ENCODE measurements at places on chromosomes 1 and 21.

GRCh38 chr1:43197343-43198127 lies 25.4 kb downstream of the CFAP57 start:
- no peak for DNase-seq

- DNase-seq = no peak
These were observed 167.9 kb downstream of the DYRK1A start for GRCh38 chr21:37534431-37534830.

- no peak for DNase-seq
These were observed 90.5 kb upstream of the TLR5 start for GRCh38 chr1:223233410-223234169.

GRCh38 chr1:15639931-15640330 lies 22.7 kb downstream of the DDI2 start:
- DNase-seq = no peak

GRCh38 chr1:65994223-65994622 lies 201.5 kb downstream of the PDE4B start:
- no peak for DNase-seq

- no peak for DNase-seq
These were observed 20.7 kb downstream of the GALNT2 start for GRCh38 chr1:230087717-230088105.

DNA sequence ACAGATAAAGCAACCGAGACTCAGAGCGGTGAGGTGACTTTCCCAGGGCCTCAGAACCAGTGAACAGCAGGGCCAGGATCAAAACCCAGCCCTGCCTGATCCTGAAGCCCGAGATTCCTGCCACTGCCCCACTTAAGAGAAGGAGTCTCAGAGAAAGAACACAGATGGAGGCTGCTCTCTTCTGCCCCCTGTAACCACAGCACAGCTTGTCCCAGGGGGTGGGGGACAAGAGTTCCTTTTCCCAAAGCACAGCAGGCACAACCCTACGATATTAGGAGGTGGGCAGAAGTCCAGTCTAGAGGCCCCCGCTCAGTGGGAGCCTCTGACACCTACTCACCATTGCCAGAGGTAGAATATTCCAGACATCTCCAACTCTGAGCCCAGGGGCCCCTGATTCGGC lies 24.0 kb upstream of the VWA5B1 start:
- no peak for DNase-seq

- DNase-seq = no peak
These were observed 74.0 kb downstream of the NPHP4 start for GRCh38 chr1:5918275-5918649.

GRCh38 chr1:41536361-41536802 lies 51.9 kb upstream of the EDN2 start:
- no peak for DNase-seq

- DNase-seq = no peak
These were observed 38.8 kb downstream of the TBX15 start for GRCh38 chr1:118949315-118949714.

- DNase-seq = no peak
These were observed 53.9 kb upstream of the TIAM1 start for GRCh38 chr21:31397939-31398338.

- DNase-seq = no peak
These were observed 81.8 kb upstream of the PLXNA2 start for GRCh38 chr1:208326033-208326432.

- no peak for DNase-seq
These were observed 1153.9 kb upstream of the NCAM2 start for GRCh38 chr21:19844334-19844733.

- DNase-seq = no peak
These were observed 45.5 kb upstream of the ECE1 start for GRCh38 chr1:21335750-21336224.

DNA sequence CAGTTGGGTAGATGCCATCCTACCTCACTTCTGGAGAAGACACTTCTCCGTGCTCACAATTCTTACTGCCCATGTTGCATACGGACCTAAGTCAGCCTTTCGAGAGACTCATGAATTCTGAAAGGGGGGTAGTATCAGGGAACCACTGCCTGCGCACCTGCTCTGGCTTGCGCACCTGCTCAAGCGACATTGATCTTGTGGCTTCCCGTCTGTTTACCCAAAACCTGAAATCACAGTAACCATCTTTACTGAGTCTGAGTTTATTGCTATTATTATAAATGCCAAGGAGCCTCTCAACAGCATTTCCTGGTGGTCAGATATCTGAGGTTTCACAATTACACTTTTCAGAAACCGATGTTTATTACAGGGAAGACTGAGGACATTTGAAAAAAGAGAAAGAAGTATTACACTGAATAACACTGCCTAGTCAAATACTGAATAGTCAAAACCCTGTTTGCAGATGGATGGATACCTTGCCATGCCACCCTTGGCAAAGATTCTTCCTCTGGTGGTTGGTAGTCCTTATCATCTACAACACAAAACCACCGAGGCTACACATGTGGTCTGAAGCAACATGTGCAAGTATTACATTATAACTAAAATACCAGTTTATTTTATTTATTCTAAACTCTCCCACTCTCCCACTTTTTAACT lies 208.7 kb downstream of the SIPA1L2 start:
- DNase-seq = no peak

DNA sequence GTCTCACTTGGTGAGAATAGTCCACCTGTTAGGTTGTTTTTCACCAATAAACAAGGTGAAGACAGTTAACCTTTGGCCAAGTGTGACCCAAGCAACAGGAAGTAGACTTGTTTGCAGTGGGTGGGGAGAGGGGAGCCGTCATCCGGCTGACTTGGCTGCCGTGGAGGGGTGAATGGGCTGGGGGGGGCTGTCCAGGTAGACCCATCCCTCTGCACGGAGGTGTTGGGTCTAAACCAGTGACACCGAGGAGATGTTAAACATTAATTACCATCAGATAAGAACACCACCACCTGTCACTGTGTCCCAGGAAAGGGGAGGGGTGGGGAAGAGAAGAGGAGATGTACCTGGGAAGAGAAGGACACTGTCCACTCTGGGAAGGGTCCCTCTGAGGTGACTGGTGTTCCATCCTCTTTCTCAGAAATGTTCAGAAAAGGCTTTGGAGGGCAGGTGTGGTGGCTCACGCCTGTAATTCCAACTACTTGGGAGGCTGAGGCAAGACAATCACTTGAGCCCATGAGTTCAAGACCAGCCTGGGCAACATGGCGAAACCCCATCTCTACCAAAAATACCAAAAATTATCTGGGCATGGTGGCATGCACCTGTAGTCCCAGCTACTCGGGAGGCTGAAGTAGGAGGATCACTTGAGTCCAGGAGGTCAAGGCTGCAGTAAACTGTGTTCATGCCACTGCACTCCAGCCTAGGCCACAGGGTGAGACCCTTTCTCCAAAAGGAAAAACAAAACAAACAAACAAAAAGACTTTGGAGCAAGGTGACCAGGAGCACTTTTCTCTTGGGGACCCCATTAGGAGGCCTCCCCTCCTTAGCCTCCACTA lies 6.7 kb upstream of the MYOM3 start:
- DNase-seq = no peak

DNA sequence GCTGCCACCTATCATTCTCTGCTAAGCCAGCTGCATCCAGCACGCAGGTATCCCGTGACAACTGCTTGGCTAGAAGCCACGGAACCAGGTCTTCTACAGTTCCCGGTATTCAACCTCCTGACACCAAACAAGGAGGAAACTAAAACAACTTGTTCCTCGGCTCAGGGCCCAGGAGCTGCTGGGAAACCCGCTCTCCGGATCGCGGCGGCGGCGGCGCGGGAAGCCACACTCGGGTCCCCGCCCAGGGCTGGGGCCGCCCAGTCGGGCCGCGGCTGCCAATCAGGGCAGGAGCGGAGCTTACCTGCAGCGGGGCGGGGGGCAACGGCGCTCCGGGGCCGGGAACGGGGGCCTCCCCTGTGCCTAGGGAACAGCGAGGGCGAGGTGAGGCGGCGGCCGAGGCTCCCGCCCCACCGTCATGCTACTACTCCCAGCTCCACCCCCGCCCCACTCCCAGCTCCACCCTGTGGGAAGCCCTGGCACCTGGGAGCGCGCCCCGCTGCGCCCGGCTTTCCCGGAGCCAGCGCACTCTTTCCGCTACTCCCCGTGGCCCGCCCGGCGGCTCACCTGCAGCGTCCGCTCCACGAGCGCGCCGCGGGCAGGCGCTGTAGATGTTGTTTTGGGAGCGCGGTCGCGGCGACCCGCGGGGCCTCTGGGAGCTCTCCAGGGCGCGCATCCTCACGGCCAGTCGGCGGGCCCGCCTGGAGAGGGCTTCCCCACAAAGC lies 12.1 kb downstream of the IL24 start:
- DNase-seq = no peak

GRCh38 chr1:186059752-186060151 lies 315.3 kb downstream of the TPR start:
- no peak for DNase-seq

GRCh38 chr1:172650474-172651193 lies 8.3 kb upstream of the FASLG start:
- DNase-seq = no peak

DNA sequence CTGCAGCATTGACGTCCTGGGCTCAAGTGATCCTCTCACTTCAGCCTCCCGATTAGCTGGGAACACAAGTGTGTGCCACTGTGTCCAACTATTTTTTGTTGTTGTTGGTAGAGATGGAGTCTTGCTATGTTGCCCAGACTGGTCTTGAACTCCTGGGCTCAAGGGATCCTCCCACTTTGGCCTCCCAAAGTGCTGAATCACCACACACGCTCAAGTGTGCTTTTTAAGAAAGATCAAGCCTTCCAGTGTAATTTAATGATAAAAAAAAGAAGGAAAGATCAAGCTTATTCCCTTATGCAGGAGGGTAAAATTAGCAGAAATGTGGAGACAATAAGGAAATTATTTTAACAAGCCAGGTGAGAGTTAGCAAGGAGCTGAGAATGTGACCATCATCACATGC lies 61.1 kb upstream of the SERBP1 start:
- DNase-seq = no peak

DNA sequence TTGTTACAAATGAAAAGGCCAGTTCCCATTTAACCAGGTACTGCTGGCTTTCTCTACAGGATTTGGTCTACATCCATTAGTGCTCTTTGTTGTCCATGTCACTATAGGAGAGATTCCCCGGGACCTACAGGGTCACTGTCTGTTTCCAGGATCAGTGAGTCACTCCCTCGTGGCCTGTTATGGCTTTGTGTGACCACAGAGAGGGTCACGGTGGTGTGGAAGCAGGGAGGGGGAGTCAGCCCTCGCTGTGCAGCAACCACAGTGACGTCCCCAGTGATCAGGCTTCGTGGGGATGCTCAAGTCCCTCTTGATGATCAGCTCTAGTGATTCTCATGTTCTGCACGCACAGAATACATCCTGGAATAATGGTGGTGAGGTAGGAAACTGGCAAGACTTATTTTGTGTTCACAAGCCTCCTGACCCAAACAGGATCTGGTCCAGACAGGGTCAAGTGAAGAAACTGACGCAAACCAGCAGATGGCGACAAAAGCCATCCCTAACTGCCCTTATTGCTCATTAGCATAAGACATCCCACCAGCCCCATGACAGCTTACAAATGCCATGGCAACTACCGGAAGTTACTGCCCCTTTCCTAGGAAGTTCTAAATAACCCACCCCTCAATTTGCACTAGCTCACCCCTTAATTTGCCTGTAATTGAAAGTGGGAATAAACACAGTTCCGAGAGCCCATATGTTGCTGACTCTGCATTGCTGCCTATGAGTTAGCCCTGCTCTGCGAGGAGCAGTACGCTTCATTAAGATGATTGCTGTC lies 98.5 kb downstream of the DISC1 start:
- DNase-seq = no peak

DNA sequence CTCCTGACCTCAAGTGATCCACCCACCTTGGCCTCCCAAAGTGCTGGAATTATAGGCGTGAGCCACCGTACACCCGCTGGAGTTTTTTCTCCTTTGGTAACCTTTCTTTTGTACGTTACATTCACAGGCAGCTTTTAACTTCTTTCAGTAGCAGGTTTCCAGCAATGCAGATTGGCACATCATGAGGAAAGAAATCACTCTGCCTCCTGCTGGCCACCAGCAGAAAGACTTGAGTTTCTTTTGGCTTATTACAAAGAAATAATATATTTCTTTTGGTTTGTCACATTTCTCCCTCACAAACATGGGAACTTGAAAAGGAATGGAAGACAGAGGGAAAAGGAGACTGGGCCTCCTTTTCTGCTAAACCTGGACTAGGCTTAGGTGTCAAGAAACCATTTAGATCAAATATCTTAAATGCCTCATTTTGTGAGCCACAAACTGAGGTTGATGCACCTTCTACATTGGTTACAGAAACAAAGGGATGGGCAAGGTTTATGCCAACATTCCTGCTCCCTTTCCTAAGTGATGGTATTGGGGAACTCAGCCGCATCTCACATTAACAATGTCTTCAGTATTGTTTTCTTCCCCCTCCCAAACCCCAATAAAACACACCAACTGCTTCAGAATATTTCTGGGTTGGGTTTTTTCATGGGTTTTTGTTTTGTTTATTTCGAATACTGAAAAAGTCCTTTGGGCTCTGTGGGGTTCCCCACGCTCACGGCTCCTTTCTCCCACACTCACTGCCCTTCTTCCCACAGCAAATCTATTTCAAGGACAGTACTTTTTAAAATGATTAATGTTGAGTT lies 7.7 kb downstream of the ENSA start:
- DNase-seq = peak; percentile 84

GRCh38 chr1:193070942-193071341 lies 11.5 kb downstream of the RO60 start:
- DNase-seq = no peak

- DNase-seq = no peak
These were observed 4.4 kb downstream of the CHIT1 start for GRCh38 chr1:203225071-203225470.

GRCh38 chr1:58901008-58901407 lies 117.2 kb upstream of the JUN start:
- DNase-seq = no peak

- no peak for DNase-seq
These were observed 4.3 kb downstream of the RBM34 start for GRCh38 chr1:235156740-235157139.

- no peak for DNase-seq
These were observed 34.0 kb downstream of the CHAF1B start for GRCh38 chr21:36419241-36419640.

GRCh38 chr1:84000954-84001495 lies 2.1 kb upstream of the TTLL7 start:
- DNase-seq = no peak

GRCh38 chr1:244050835-244051444 lies at the start of gene ZBTB18:
TSS of gene ZBTB18 (plus strand) at chr1:244051283. CDS start at chr1:244051432, 149 bp downstream.
- DNase-seq = no peak

GRCh38 chr1:196105901-196106300 lies 502.3 kb downstream of the KCNT2 start:
- no peak for DNase-seq

- no peak for DNase-seq
These were observed 319.2 kb downstream of the NTNG1 start for GRCh38 chr1:107460035-107460434.

- DNase-seq = no peak
These were observed 20.0 kb upstream of the WARS2 start for GRCh38 chr1:119160409-119160808.

GRCh38 chr1:159071970-159072582 lies 4.5 kb downstream of the AIM2 start:
- no peak for DNase-seq

DNA sequence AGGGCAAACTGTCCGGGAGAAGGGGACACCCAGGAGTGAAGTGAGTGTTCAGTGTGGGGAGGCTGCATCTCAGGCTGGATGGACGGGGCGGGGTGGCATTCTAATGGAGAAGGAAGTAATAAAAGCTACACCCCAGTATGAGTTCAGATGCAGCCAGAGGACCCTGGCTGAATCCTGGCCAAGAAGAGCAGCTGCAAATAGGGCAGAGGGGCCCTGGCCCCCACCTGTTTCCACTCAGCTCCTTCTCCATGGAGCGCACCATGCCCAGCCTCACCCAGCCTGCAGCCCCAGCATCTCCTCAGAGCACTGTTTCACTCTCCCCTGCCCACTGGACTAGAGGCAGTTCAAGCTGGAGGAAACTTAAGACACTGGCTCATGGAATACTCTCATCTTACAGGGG lies 46.4 kb downstream of the KCND3 start:
- DNase-seq = no peak
